SK-N-DZ (cell line): ENCODE measurements at places on chromosomes 6 and 20.

DNA sequence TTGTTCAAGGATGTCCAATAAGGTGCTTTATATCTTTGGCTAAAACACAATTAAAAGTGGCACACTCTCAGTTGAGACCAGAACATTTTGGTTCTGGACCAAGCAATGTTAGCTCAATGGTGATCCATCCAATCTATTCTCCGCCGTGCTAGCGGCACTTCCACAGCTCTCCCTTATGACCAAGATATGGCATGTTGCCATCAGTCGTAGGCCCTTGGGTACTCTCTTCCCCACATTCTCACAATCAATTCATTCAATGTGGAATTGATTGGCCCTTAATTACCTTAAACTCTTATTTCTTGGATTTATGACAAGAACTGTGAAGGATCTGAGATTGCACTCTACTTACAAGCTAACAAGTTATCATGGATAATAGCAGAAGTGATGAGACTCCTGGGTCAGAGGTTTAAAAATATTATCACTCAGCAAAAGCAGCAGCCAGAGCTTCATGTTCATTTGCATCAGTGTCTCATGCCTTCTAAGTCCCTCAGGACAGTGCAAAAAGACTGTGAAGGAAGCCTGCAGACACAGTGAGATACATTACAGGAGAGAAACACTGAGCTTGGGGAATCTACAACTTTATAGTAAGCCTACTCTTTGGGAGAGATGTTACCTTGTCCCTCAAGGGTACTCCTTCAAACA is 80.0 kb upstream of the ARG1 start:
- DNase-seq, result no peak

- DNase-seq, result no peak
Measured at GRCh38 chr6:39057251-39058155, 8.9 kb downstream of the GLP1R start.

- DNase-seq, result no peak
Measured at GRCh38 chr20:2467412-2467811, 3.2 kb downstream of the SNRPB start.

DNA sequence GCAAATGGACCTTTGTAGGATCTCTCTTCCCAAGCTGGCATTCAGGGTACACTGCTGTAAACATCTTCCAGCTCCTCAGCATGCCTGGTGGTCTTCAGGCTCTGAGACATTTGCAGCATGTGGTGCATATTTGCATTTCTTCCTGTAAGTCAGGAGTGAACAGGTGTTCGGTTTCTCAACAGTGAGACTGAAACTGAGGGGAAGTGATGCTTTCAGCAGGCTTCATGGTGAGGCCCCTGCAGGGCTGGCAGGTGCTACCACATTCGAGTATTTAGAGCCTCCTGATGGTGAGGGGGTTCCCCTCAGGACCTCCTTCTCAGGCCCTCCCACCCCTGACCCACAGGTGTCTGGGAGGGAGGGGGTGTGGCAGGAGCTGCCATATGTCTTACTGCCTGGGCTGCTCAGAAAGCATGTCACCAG is 15.1 kb downstream of the MYBL2 start:
- DNase-seq, result no peak

DNA sequence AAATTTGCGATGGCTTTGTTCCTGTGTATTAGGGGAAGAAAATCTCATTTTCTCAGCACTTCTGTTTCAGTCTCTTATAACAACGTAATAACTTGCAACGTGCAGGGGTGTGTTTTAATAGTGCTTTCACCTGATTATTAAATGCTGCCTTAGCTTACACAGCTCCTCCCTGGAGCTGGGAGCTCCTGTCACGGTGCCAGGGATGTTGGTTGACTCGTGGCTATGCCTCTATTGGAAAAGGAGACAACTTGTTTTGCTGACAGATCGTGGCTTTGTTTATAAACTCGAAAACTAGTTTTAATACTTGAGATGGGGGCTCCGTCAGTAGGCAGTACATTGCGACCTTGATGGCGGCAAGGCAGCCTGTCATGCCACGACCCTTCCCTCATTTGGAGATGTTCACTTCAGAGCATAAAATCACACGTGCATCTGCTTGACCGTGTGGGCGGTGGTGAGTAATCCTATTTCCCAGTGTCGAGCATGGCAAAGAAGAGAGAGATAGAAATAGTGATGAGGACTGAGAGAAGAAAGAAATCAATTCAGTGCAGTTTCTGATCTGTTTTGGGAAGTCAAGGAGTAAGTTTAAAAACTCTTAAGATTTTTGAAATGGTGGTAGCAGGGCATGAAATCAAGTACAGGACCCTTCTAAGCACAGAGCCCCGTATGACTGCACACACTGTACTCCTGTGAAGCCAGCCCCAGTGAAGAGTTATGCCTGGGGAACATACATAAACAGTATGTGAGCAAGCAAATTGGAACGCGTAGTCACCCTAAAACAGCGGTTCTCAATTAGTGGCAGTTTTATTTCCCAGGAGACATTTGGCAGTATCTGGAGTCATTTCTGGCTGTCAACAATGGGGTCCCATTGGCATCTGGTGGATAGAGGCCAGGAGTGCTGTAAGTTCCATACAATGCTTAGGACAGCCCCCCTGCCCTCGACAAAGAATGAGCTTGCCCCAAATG is 147.2 kb downstream of the DOK5 start:
- DNase-seq, result no peak

GRCh38 chr6:14258695-14259593 is 141.4 kb downstream of the CD83 start:
- no peak for DNase-seq

DNA sequence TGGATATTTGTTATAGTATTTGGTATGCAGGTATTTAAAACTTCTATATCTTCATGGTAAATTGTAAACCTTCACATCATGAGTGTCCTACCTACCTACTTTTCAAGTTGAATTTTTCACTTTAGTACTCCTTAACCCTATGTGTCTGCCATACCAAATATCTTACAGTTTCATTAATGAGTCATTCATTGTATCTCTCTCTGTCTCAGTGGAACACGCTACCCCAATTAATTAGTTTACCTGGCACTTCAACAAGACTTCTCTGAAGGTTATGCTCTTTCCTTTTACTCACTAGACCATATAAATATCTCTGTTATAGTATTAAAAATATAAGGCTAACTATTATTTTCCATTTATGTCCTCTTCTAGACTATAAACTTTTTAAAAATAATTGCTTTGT is 123.9 kb upstream of the GJE1 start:
- no peak for DNase-seq

DNA sequence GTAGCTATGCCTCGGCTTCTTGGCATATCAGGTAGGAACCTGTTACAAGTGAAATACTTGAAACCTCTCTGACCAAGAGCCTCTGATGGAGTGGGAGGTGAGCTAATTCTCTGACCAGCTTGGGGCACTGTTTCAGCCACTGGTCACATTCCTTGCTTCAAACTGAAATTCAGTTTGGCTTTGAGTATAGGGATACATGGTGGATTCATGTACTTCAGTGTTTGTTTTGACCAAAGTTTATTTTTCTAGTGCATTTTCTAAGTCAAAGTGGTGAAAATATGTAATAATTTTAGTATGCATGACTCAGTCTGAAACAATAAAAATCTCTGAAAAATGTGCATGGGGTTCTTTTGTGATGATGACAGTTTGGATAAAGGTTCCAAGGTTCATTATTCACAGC is 18.6 kb downstream of the TTPAL start:
- DNase-seq, result no peak

- DNase-seq, result no peak
Measured at GRCh38 chr6:131651782-131652181, 14.7 kb downstream of the ENPP3 start.

DNA sequence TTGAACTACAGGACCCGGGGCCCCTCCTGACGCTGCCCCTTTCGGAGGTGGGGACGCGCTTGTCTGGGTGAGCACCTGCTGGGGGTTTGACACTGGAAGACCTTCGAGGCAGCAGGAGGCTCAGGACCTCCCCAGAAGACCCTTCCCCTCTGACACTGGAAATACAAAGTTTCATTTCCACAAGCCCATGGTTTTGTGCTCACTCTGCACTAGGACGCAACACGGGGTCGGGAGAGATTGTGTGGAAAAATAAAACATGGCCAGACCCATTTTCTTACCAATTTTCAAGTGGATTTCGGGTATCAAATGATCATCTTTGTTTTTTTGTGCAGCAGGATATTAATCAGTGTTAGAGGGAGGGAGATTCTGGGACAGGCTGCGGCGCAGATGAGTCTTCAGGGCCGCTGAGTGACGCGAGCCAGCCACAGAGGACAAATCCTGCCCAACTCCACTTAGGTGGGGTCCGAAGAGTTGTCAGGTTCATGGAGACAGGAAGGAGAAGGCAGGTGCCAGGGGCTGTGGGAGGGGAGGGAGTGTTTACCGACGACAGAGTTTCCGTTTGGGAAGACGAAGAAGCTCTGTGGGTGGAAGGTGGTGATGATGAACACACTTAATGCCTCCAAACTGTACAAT is 160.0 kb upstream of the AFDN start:
- DNase-seq, result no peak

- no peak for DNase-seq
Measured at GRCh38 chr6:19354181-19354580, 483.0 kb upstream of the ID4 start.

- DNase-seq, result no peak
Measured at GRCh38 chr20:57435498-57436222, 44.5 kb downstream of the RBM38 start.

DNA sequence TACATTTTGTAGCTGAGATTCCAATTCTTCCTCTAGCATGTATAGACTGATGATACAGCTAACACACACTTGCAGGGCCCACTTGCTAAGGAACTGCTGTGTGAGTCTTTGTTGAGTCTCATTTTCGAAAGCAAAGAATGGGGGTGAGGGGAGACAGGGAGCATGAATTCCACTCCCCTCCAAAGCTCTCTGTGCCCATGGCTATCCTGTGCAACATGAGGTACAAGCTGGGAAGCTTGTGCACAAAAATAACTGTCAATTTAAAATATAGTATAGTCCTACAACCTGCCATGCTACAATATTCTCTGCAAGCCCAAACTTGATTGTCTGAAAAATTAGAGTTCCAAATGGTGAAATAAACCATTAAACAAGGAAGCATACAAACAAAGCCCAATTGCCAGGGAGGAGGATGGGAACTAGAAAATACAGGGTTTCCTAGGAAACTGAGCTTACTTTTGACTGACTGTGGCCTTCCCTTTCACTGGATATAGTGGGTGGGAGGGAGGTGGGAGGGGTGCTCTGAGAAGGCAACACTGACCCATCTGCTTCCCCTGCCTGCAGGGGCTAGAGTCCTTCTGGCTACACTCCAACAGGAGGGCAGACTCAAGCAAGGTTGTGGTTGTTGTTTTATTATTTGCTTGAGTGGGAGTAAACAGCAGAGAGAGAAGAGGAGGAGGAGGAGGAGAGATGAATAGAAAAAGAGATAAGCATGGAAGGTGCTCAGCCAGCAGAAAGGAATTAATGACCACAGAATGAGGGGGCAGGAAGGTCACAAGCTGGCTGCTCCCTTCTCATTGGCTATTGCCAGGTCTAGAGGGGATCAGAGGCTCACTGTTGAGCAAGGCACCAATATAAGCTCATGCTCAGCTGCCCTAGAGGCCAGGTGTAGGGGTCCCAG is 84.6 kb downstream of the FYN start:
- DNase-seq, result no peak

GRCh38 chr6:154821638-154822037 is 88.4 kb downstream of the SCAF8 start:
- no peak for DNase-seq

GRCh38 chr6:10180138-10181074 is 234.5 kb downstream of the TFAP2A start:
- no peak for DNase-seq

- DNase-seq, result peak; percentile 18
Measured at GRCh38 chr20:56171087-56172012, 77.2 kb upstream of the MC3R start.

GRCh38 chr20:41176711-41177552 is 39.6 kb downstream of the PLCG1 start:
- DNase-seq, result no peak

- DNase-seq, result no peak
Measured at GRCh38 chr20:54284928-54285704, 77.2 kb downstream of the PFDN4 start.

DNA sequence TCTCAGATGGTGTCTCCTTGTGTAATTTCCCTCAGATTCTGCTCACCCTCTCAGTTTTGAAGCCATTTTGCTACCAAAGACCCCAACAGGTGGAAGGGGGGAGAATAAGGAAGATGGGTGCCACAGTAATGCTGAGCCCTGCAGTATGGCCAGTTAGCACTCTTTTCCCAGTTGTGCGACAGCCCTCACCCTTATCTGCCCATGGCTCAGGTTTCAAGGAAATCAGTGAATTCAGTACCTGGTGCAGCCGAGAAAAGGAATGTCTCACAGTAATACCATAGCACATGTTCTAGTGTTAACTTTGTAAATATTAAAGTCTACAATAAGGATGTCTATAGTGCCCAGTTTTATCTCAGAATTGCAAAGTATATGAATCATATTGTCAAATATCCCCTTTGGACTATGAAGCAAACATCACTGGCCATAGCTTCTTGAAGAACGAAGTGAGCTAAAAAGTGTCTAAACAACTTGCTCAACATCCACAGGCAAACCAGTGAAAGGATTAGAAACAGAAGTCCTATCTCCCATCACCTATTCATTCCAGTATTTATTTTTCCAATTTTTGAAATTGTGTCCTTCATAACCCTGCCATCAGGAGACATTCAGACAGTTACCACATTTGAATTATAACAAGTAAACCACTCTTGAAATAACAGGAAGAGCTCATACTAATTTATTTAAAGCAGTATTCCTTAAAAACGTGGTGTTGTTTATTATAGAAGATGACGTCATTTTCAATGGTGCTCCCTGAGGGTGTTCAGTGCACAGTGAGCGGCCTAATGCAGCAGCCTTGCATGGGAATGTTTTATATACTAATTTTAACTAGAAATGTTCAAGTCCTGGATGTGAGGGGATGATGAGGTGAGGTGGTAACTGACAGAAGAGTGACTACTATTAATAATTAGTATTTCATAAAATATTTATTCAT is 366.2 kb downstream of the TFAP2A start:
- no peak for DNase-seq

- DNase-seq, result no peak
Measured at GRCh38 chr6:157424491-157425020, 43.6 kb downstream of the ZDHHC14 start.

DNA sequence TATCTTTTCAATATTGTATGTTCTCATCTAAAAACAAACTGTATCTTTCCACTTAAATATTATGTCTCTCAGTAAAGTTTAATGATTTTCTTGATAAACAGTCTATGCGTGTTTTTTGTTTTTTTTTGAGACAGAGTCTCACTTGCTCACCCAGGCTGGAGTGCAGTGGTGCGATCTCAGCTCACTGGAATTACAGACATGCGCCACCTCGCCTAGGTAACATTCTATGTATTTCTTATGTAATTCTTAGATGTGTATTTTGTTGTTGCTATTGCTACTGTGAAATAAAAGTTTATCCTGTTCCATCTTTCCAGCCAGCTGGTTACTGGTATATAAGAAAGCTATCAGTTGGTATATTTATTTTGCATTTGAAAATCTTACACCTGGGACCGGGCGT is 29.4 kb downstream of the ABHD12 start:
- DNase-seq, result no peak
